Cerebellum (tissue), 4 donors: ENCODE measurements at places on chromosomes 5 and 9.

- DNase-seq = no peak
Measured at GRCh38 chr9:33350310-33350709, 52.1 kb downstream of the AQP7 start.

DNA sequence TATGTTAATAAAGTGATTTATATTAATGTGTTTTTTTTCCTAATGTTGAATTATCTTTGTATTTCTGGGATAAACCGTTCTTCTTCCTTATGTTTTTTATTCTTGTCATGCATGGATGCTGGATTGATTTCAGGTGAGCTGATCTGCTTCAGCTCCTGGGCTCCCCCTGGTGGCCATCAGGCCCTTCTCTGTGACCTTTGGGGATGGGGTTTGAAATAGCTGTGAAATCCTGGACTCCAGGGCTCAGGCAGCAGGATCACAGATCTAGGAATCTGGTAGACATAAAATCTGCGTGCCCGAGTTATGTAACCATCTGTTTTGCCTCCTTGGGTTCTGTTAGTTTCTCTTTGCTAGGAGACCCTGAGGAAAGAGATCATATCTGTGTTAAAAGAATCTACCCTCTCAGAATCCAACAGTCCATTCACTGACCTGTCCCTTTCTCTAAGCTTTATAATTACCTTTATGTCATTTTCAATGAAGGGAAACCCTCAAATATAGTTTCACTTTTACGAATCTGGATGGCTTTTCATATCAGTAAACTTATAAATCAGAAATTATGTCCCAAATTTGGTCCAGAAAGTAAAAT, 12.2 kb upstream of the OR13J1 start:
- peak; percentile 88 for DNase-seq

GRCh38 chr5:135974021-135974600, 19.3 kb upstream of the LECT2 start:
- no peak for DNase-seq

GRCh38 chr5:179763215-179763945, 30.4 kb upstream of the LTC4S start:
- peak; percentile 76 for DNase-seq

GRCh38 chr5:13519131-13519530, 425.4 kb downstream of the DNAH5 start:
- DNase-seq = no peak

DNA sequence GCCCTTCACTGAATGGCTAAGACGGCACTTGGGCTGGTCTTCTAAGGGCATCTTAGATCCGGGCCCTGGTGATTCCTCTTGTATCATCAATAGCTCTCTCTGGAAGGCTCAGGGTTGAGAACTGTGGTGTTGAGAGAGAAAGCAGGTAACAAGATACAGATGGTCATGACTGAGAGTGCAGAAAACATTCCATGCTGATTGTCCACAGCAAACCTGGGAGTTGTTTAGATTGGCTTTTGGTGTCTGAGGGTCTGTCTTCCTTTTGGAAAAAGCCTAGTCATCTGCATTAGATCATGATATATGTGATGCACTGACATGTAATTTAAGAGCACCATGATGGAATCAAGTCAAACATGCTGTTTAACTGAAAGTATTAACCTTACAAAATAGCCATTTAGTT, 331.9 kb downstream of the ADAMTS6 start:
- no peak for DNase-seq

DNA sequence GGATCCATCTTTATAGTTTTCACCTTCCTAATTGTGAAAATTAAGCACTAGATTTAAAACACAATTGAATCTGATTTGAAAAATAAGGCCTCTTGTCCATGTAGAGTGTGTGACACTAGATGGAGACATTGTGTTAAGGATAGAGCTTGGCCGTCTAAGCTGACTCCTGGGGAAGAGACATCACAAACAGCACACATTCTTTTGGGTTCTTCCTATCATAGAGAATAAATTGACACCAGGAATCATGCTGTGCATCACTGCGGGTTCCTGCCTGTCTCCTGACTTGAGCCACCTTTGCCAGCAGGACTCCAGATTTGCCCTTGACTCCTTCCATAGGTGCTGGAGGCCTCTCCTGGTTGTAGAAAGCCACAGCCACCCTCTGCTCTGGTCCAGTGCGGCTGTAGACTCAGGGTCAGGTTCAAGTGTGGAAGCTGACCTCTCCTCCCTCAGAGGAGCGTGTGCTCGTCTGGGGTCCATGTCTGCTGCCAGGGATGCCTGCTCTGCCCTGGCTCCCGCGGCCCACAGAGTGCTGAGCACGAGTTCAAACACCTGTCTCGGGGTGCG, 11.2 kb downstream of the ROPN1L start:
- peak; percentile 84 for DNase-seq

DNA sequence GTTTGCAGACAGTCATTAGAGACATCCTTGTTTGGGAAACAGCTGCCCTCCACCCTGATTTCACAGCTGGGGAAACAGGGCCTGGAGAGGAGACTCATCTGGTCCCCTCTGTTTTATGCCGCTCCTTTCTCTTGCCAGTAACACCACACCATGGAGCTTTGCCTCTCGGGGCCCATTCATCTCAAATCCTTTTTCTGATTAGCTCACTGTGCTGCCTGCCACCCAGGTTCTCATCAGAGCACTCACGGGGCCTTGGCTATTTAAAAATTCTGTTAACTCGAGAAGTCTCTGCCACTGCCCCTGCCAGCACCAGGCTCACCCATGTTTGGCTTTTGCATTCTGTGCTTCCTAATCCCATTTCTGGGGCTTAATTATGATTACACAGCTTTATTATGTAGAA, 36.8 kb upstream of the C5orf58 start:
- DNase-seq = no peak

- DNase-seq = no peak
Measured at GRCh38 chr9:19102181-19102630, 498 bp downstream of the HAUS6 start.

DNA sequence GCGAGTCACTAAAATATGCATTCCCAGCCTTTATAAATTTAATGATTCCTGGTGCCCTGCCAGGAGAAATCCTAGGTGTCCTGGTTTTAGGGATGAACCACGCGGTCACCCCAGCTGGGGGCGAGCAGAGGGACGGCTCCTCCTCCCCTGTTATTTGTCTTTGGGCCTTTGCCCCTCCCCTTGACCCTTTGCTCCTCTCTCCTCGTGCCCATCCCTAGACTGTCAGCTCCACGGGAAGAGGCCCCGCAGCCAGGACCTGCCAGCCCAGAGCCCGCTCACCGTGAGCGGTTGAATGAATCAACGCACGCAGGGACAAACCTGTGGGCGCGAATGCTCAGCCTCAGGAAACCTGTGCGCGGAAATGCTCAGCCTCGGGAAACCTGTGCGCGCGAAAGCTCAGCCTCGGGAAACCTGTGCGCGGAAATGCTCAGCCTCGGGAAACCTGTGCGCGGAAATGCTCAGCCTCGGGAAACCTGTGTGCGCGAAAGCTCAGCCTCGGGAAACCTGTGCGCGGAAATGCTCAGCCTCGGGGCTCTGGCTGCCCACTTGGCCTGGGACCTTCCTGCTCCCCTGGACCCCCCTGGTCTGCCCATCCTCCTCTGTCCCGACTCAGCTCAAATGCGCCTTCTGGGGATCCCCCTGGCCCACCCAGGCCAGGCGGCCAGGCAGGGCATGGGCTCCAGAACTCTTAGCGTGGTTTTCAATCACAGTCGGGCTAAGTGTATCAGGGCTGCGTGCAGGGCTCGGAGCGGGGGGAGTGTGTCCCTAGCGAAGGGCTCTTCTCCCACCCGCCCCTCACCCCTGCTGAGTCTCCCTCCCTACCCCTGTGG, 140.5 kb upstream of the COL5A1 start:
- DNase-seq = no peak
